ENCODE measurements at places on chromosomes 3 and 15.

DNA sequence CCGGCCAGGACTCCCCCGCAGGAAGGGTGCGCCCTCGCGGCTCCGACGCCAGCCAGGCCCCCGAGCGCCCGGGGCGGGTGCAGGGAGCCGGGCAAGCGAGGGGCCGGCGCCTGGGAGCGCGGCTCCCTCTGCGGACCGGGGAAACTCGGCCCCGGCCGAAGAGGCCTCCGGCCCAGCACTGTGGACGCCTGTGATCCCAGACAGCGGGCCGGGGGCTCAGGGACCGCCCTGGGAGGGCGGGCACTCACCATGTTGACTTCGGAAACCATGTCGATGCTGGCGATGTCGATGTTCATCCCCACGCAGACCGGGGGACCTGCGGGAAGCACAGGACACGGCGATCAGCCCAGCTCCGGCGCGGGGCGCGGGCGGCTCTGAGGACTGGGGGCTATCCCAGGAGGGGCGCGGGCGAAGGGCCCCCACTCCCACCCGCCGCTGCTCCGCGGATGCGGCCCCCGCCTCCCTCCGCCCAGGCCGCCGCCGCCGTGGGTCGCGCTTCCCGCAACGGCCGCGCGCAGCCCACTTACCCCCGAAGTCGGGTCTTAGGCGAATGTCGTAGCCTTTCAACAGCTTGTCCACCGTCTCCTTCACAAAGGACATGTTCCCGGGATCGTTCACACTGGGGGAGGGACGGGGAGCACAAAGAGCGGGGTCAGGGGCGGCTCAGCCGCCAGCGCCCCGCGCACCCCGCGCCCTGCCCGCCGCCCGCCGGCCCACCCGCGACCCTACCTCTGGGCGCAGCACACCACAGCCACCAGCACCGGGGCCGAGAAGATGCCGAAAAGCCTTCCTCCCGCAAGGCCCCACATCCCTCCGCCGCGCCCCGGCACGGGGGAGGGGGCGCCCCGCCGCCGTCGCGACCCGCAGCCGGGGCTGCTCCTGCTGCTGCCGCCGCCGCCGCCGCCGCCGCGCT is at the start of gene GABRB3:
Gene GABRB3 (minus strand): TSS at position 913 of the 913 bp plus-strand sequence.
- no peak for DNase-seq

DNA sequence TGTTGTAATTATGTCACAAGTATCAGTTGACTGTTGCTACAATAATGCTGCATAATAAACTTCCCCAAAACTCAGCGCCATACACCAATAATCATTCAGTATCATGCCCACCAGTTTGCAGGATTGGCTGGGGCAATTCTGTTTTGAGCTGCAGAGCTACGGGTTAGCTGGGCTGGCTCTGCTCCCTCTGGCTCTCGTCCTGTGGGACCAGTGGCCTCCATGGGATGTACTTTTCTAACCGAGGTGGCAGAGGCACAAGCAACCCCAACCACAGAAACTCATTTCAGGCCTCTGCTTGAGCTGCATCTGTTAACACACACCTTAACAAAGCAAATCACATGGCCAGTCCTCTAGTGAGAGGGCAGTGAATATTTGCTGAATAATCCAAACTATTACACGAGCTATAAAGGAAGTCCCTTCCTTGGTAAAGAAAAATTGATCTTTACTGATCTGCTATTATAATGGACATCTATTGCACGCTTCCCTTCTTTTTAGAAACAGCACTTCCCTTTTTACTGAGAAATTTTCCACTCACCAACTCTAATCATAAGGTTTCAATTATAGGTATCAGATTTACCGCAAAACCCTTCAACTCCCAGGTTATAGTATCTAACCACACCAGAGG is 10.9 kb upstream of the BCL2A1 start:
- no peak for DNase-seq

DNA sequence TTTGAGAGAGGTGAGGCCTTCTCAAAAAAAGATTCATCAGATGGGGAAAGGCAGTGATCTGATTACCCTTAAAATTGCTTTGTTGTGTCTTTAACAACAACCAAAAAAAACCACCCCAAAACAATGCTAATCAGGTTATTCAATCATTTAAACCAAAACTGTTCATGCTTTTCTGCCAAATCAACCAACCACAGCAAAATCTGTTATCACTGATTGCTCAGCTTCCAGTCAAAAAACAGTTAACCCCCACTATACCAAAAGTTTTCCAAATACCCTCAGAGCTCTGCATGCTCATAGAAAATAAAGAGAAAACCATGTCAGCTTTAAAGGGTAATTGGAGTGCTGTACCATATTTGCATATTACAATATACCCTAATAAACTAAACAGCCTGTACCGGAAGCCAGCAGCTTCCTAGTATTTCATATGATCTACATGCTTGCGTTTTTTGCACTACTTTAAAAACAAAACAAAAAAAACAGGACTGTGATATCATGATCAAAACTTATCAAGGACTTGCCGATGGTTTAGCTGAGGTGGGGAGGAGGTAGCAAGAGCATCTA is 22.8 kb downstream of the SATB1 start:
- no peak for DNase-seq

- no peak for DNase-seq
These were observed 218 bp upstream of the TRPC1 start for GRCh38 chr3:142723665-142723967.

DNA sequence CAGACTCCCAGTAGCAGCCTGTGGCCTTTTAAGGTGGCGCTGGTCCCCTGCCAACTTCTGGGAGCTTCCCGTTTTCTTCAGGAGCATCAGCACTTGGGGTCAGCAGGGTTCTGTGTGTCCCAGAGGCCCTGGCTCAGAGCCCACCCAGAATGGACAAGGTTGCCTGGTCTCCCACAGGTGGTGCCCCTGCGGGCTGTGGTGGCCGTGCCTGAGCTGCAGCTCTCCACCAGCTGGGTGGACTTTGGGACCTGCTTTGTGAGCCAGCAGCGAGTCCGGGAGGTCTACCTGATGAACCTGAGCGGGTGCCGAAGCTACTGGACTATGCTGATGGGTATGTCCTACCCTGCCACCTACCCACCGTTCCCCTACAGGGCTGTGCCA is 15.5 kb downstream of the ACAA1 start:
- no peak for DNase-seq

All from HFFc6 (cell line).